ENCODE measurements at places on chromosomes 1 and 21. TPM values are rescaled to one million over a fixed set of nuclear protein-coding genes. Genes with fewer than 3 reads are reported as not detected.

- H3K27me3 ChIP-seq, result no peaks in the 10 kb centered on the region
- no peak overlapping the region for H3K4me3 ChIP-seq
- H3K27ac ChIP-seq, result no peak overlapping the region
These were observed 408.0 kb upstream of the KAZN start for GRCh38 chr1:14190508-14190907.

GRCh38 chr1:36222481-36223380 lies 1.5 kb upstream of the THRAP3 start:
- H3K4me3 ChIP-seq, result no peak overlapping the region
- H3K27ac ChIP-seq, result peak overlapping the region; percentile 96
- DNase-seq, result no peak
- H3K27me3 ChIP-seq, result no peaks in the 10 kb centered on the region

DNA sequence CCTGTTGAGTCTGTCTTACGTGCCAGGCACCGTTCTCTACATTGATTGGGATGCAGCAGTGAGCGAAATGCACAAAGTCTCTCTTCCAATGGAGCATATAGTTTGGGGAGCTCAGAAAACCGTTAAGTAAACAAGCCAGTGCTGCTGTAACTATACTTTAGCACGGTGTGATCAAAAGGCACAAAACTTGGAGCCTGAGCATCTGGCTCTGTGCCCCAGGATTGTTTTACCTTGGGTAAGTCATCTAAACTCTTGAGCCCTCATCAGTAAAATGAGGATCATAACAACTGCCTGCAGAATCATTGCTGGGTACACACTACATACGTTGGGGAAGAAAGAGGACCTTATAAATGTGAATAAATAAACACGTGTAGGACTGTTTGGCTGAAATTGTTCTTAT lies 1.8 kb downstream of the HHIPL2 start:
- no peak for DNase-seq
- peaks cover 4% of the 10 kb centered on the region for H3K4me1 ChIP-seq
- no peaks in the 10 kb centered on the region for H3K27me3 ChIP-seq
- no peak overlapping the region for H3K27ac ChIP-seq
- H3K36me3 ChIP-seq, result no peaks in the 10 kb centered on the region
- no peak overlapping the region for H3K4me3 ChIP-seq

The MX2 gene
- 12.8 TPM for total RNA-seq

The FMO3 gene
- 5.0 TPM for total RNA-seq

DNA sequence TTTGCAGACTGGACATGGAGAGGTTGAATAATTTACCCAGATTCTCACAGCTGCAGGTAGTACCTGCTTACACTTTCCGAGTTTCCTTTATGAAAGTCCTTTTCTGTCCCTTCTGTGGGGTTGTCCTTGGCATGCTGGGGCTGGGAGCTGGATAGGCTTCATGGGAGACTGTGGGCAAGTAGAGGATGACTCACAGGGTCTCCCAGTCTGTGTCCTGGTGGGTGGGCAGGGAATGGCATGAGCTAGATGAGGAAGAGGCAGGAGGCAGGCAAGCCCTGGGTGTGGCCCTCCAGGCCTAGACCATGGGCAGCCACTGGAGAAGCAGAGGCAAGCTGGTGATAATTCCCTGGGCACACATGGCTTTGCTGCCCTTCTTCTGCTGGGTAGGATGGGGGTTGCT lies 80.6 kb downstream of the NAV1 start:
- no peaks in the 10 kb centered on the region for H3K36me3 ChIP-seq
- H3K27me3 ChIP-seq, result no peaks in the 10 kb centered on the region
- no peaks in the 10 kb centered on the region for H3K4me1 ChIP-seq
- H3K27ac ChIP-seq, result no peak overlapping the region
- H3K4me3 ChIP-seq, result no peak overlapping the region
- DNase-seq, result no peak

DNA sequence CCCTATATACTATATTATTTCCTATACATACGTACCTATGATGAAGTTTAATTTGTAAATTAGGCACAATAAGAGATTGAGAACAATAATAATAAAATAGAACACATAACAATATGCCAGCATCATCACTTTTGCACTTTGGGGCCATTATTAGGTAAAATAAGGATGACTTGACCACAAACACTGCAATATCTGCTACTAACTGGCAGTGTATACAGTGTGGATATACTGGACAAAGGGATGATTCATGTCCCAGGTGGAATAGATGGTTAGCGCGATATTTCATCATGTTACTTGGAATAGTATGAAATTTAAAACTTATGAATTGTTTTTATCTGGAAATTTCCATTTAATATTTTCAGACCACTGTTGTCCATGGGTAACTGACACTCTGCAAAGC lies 35.4 kb upstream of the TXLNA start:
- no peak for DNase-seq
- H3K36me3 ChIP-seq, result no peaks in the 10 kb centered on the region
- no peak overlapping the region for H3K27ac ChIP-seq

DNA sequence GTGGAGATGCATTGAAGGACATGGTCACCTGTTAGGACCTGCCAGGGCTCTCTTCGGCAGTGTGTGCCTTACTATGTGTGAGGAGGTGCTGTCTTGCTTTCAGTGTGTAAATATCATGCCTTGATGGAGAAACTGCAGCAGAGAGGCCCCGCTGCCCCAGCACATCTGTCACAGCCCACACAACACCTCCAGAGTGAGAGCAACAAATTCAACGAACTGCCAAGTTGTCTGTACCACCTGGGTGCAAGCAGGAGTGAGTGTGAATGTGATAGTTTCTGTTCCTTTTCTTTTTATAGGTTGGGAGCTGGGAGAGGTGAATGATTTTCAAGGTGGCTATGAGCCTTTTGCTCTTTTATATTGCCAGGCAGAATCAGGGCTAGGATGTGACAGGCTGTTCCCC lies 114.6 kb upstream of the KIAA0040 start:
- DNase-seq, result no peak
- H3K27ac ChIP-seq, result no peak overlapping the region
- no peaks in the 10 kb centered on the region for H3K4me1 ChIP-seq
- H3K4me3 ChIP-seq, result no peak overlapping the region
- no peaks in the 10 kb centered on the region for H3K27me3 ChIP-seq
- H3K36me3 ChIP-seq, result no peaks in the 10 kb centered on the region

DNA sequence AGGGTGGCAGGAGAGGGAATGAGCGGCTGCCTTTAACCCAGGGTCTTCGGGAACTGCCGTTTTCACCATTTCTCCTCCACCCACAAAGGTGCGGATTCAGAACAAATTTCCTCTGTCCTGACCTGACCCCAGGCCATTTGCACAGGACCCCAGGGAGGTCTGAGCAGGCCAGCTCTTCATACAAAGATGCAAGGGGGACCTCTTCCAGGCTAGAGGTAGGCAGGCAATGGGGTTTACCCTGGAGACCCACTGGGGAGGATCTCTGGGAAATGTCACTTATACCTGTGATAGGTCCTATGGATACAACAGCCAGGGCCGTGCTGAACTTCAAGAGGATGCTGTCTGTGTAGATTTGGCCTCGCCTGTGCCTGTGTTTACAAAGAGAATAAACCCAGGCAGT lies 89.7 kb upstream of the VAMP3 start:
- H3K27ac ChIP-seq, result no peak overlapping the region
- H3K4me3 ChIP-seq, result no peak overlapping the region
- no peaks in the 10 kb centered on the region for H3K36me3 ChIP-seq
- H3K27me3 ChIP-seq, result no peaks in the 10 kb centered on the region
- DNase-seq, result no peak
- peaks cover 14% of the 10 kb centered on the region for H3K4me1 ChIP-seq

GRCh38 chr1:146020058-146021049 lies 1.2 kb downstream of the HJV start:
- no peak for DNase-seq
- H3K4me1 ChIP-seq, result peaks cover 3% of the 10 kb centered on the region
- H3K4me3 ChIP-seq, result no peak overlapping the region
- no peaks in the 10 kb centered on the region for H3K36me3 ChIP-seq
- H3K27ac ChIP-seq, result no peak overlapping the region

Measured in lung (tissue), 17 donors.